ENCODE measurements at places on chromosomes 5 and 9. TPM values are rescaled to one million over a fixed set of nuclear protein-coding genes. Genes with fewer than 3 reads are reported as not detected.

The CERCAM gene
- 18.3 TPM for total RNA-seq

The DPYSL3 gene
- total RNA-seq: 5.9 TPM

The FCN2 gene
- not detected for total RNA-seq

- DNase-seq: no peak
Measured at GRCh38 chr9:38682713-38683112, 37.2 kb downstream of the FAM240B start.

- no peak for DNase-seq
Measured at GRCh38 chr5:28009576-28009975, 971.2 kb upstream of the CDH9 start.

- DNase-seq: no peak
Measured at GRCh38 chr9:86353655-86354010, 577 bp downstream of the TUT7 start.
